ENCODE measurements at places on chromosomes 3 and 15.

DNA sequence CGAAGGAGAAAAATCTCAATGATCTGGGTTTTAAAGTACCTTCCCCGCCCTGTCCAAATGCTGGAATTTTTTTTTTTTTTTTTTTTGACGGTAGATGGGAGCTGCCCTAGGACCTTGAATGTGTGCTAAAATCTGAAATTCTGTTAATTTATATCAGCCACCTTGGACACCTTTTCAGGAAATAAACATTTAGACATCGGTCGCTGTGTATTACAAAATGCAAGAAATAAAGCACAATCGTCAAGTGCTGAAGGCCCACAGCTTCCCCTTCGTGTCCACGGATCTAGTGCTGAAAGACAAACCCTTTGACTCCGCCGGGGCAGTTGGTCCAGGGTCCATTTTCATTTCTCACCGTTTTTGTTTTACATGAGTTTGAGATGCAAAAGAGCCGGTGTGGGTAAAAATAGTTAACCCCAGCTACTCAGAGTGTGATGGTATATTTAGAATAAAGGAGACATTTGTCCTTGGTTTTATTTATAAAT, 90.2 kb upstream of the CHD2 start:
- DNase-seq = no peak

DNA sequence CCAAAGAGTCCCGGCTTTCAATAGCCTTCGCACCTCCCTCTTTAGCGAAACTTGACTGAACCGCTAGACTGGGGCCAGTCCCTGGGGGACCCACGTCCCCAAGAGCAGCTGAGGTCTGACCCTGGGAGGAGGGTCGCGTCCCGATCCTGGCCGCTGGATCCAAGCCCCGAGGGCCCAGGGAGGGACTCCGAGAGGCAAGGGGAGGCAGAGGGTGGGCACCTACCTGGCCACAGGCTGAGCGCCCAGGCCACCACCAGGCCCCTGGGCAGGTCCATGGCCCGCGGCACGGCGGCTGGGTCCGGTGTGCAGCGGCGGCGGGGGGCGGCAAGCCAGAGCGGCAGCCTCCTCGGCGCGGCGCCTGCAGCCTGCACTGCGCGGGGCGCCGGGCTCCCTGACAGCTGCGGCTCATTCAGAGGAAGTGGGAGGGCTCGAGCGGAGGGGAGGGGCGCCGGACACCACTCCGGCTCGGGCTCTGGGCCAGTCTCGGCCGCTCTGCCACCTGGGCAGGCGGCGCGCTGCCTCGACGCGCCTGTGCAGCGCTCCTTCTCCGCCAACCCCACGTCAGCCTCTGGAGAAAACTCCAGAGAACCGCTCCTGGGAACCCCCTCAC, at the start of gene ITGA11:
ITGA11 (minus strand) TSS at position 372 of the 610 bp plus-strand sequence; CDS start at position 275, 97 bp downstream.
- no peak for DNase-seq

DNA sequence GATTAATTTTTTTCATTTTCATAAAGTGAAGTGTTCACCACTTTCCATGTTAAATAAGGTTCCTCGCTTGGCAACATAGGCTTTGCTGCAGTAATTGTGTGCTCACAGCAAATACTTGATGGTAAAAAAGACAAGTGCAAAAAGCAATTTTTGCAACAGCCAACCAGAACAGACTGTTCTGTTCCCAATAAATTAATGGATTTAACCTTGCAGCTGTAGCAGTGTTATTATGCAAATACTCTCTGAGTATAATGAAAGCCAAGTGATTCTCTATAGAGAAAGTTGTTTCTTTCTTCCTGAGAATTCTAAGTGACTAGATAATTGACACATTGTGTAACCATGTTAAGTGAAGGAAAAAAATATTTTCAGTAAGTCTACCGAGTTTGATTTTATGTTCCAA, 183.7 kb upstream of the NAALADL2 start:
- DNase-seq = no peak

DNA sequence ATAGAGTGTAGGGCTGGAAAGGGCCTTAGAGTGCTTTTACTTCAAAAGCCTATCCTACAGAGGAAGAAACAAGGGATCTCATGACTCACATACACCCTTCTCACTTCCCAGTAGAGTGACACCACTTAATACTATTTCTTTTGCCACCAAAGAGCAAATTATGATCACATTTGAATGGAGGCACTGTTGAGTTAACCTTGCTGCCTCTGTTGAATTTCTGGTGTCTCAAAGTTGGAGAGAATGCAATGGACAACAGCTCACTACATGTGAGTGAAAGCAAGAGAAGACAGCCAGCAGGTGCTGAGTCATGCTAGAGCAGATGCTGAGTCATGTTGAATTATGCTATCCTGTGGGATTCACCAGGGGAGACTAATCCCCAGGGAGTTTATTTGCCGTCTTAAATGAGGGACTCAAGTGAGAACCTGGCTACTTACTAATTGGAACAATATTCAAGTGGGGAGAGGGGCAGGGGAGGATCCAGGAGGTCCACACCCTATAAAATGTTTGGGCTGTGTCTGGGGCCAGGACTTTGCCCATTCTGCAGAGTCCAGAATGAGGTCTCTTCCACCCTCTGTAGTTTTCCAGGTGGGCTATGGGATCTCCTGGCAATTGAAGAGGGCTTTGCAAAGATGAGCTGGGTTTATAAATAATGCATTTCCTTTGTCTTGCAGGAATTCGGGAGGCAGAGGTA, 35.8 kb downstream of the ST8SIA2 start:
- no peak for DNase-seq

DNA sequence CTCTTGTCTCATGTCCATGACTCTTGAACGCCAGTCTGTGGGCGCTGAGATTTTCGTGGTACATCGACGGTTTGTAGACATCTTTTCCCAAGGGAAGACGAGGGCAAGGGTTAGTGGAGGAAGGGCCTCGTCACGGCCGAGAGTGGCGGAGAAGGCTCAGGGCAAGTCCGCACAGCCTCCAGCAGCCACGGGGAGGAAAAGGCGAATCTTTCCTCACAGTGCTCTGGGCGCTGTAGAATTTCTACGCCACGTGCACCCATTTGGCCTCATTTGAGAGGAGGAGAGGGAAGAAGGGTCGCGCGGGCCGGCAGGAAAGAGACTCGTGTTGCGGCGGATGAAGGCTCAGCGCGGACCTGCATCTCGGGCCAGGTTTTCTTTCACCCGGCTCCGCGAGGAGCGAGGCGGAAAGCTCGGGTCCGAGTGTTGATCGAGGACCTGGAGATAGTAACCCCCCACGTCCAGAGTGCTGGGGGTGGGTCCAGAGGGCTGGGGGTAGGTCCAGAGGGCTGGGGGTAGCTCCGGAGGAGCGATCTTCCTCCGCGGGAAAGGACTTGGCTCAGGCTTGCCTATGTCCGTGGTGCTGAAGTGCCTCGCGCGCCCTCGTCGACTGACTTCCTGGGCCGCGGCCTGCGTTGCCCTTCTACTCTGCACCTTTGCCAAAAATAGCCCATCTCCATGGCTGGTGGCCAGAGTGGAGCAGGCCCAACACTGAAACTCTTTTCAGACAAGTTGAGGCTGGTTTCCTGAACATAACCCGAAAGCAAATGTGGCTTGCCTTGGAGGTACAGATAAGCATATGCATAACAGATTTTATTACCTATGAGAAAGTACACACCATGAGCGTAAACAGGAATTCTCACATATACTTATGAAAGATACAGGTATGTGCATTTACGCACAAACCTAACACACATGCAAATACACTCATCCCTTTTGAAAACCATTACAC, 1.1 kb downstream of the SLC35G2 start:
- DNase-seq = no peak

GRCh38 chr3:171824116-171824515, 13.8 kb upstream of the PLD1 start:
- no peak for DNase-seq

DNA sequence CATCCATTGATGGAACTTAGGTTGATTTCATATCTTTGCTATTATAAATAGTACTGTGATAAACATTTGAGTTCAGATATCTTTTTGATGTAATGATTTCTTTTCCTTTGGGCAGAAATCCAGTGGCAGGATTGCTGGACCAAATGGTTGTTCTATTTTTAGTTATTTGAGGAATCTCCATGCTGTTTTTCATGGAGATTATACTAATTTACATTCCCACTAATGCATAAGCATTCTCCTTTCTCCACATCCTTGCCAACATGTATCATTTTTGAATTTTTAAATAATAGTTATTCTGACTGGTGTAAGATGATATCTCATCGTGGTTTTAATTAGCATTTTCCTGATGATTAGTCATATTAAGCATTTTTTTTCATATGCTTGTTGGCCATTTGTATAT, 144.0 kb upstream of the SUCLG2 start:
- no peak for DNase-seq

DNA sequence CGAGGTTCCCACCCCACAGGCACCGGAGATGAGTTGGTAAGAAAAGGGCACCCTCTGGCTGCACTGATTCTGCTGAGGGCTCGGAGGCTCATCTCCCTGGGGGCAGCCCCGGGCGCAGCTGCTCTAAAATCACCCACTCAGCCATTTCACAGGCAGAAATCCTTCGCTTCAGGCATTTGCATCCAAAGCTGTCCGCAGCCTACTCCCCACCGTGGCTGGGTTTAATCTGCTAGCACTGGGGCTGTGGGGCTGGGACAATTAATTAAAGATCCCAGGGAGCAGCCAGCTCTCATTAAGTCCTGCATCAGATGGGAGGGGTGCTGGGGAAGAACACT, 104.3 kb upstream of the PRR20G start:
- no peak for DNase-seq

DNA sequence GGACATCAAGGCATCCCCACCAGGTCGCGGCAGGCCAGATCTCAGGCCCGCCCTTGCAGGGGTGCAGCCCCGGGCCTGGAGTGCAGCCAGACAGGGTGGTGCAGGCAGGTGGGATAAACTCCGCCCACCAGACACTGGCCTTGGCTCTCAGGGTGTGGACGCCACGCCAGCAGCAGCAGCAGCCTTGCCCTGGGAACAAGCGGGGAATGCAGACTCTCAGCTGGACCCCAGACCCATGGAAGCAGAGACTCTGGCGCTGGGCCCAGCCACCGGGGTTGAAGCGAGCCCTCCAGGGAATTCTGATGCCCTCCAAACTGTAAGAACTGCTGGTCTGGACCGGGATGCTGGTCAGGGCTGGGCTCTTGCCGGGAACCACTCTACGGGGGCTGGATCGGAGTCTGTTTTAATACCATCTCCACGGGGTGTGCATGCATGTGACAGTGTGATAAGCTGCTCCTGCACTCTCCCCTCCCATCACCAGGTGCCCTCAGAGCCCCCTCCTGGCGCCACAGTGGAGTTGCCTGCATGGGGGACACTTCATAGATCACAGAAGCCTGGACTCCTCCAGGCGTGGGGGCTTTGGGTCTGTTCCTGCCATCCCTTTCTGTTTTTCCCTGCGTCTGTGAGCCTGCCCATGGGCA, 142.7 kb downstream of the NSMCE3 start:
- DNase-seq = no peak

DNA sequence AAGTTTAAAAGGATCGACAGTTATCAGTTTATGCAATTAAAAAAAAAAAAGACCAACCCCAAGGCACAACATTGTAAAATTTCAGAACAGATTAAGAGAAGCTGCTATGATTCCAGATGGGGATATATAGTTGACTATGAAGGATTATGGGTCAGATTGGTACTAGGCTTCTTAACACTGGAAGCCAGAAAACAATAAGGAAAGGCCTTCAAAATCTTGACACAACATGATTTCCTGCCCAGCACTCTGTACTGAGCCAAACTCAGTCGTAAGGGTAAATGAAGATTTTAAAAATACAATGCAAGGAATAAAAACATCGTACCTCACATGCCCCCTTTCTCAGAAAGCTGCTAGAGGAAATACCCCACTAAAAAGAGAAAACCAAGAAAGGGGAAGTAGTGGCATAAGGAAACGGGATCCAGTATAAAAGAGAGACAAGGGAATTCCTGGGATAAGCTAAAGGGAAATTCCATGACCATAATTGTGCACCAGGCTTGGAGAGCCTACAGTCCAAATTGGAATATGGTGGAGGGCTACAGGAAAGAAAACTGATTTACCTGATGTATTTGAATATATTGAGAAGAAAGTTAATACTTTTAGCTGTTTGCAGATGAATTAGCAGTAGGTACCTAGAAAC, 27.9 kb downstream of the PIAS1 start:
- no peak for DNase-seq

DNA sequence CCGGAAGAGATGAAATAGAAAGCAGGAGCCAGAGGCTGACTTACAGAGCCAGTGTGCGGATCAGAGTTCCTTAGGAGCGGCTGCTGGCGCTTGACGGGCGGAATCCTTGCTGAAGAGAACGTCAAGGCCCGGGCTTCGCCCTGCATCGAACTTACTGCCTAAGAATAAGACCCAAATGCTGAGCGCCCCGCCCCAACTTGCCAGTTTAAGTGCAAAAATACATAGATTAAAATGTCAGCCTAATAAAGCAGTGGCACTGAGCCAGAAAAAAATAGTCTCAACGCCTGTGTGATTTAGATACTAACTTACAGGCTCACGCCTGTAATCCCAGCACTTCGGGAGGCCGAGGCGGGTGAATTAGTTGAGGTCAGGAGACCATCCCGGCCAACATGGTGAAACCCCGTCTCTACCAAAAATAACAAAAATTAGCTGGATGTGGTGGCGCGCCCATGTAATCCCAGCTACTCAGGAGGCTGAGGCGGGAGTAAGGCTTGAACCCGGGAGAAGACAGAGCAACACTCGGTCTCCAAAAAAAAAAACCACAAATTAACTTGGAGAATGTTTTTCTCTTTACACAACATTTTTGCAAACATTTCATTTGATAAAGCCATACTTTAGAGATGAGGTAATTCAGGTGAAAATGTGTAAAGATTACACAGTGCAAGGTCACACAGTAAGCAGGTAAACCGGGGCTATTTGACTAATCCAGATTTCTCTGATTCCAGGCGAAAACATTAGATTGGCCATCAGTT, 1.2 kb upstream of the UBP1 start:
- peak; percentile 41 for DNase-seq

DNA sequence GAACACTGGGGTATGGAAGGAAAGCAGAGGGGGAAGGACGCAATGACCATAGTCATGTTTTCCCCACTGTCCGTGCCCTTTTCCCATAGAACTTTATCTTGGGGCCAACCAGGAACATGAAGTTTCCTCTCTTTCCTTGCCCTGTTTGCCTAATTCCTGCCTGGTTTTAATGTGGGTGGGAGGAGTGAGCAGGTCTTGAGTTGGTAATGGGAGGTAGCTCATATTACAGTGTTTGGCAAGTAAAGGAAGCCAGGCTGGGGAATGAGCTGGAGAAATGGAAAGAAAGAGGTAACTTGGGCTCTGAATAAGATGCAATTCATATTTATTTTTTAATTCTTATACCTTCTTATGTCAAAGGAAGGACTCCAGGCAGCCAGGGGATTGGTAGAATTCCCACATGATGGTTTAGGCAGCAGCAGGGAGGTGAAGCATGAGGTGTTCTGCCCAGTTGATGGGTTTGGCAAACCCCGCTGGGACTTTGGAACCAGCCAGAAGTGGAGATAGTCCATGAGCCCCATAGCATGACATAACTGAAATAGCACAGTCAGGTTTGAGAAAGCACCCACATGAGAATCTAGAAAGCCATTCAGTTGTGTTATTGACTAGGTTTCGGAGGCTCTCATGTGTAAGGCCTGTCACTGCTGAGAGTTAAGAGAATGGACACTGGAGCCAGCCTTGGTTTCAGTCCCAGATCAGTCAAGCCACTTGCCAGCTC, 60.0 kb downstream of the CCK start:
- DNase-seq = no peak

DNA sequence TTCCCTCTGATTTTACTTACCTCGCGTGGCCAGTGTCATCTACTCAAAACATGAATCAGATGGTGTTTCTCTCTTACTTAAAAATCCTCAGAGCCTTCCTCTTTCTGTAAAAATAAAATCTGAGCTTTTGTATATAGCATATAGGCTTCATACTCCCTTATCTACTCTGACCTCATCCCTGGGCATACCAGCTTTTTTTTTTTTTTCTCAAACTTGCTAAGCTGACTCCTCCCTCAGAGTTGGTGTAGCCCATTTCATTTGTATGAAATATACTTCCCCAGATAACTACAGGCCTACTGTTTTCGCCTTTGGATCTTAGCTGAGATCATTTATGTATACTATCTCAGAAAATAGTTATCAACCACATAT, 648.9 kb upstream of the ALCAM start:
- DNase-seq = no peak

Measured in H54 (cell line).